ENCODE measurements at places on chromosomes 2 and 18.
A peak's percentile ranks its signal among the peaks of the same experiment; 100 is the strongest.

DNA sequence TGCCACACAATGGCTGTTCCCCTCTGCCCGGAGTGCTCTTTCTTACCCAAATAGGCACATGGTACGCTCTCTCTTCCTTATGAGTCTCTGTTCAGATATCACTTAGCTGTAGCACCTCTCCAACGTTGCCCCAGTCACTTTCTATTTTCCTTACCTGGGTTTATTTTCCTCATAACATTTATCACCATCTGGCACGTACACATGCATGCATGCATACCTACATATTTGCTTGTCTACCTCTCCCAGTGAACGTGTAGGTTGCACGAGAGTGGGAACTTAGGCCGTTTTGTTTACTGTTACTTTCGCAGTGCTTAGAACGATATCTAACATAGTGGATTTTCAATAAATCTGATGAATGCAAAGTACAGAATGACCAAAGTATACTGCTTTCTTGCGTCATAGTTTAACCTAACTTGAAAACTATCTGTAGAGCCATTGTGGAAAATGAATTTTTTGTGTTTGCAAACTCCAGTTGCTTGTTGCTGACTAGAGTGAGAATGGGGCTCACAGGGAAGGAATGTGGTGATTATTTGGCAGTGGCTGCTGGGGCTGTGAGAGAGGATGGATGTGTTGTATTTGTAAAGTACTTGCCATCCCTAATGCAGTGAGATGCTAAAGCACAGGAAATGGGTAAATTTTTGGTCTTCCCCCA lies 47.1 kb downstream of the ACSL3 start:
- peak; percentile 41 for DNase-seq

- no peak for DNase-seq
These were observed 134.4 kb upstream of the SNTG2 start for GRCh38 chr2:816278-816677.

GRCh38 chr2:12856934-12857601 lies 140.3 kb downstream of the TRIB2 start:
- peak; percentile 45 for DNase-seq

- DNase-seq, result no peak
These were observed 7.1 kb downstream of the PPP1R1C start for GRCh38 chr2:181992776-181993175.

- DNase-seq, result no peak
These were observed 151.2 kb downstream of the CAPN13 start for GRCh38 chr2:30656079-30656478.

DNA sequence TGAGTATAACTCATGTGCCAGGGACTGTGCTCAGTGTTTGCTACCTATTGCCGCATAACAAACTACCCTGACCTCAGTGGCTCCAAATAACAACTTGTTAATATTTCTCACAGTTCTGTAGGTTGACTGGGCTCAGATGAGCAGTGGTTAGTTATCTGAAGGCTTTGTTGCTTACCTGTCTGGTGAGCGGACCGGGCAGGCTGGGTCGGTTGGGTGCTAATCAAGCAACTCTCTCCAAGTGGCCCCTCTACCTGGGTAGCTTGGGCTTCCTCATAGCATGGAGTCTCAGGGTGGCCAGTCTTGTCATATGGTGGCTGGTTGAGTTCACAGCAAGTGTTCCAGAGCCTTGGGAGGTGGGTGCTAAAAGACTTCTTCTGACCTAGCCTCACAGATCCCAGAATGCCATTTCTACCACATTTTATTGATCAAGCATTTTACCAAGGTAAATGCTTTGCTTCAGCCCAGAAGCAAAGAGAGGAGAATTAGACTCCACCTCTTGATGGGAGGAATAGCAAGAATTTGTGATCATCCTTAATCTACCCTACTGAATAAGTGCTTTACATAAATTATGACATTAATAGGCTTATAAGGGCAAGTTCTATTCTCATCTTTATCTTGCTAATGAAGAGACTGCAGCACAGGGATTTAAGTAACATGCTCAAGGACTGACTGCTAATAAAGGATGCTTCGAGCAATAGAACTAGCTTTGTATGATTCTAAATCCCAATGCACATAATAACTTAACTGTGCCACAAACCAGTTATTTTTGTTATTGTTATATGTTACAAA lies 16.9 kb downstream of the RAB31 start:
- no peak for DNase-seq

DNA sequence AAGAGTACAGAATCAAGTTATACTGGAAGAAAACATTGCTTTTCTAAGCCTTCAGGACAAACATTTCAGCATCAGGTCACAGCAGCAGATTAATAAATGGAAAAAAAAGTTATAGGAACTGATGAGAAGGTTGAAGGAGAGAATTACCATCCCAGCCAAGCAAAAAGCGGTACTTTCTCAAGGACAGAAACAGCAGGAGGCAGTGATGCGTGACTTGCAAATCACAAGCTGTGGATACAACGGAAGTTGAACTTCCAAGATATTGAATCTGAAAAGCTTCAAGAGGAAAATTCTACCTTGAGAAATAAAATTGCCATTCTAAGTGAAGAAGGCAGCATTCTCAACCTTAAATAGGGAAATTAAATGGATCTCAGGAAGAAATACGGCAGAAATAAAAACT lies 18.5 kb upstream of the SERPINB12 start:
- no peak for DNase-seq

- DNase-seq, result no peak
These were observed 57.5 kb downstream of the AP1S3 start for GRCh38 chr2:223779877-223780276.

DNA sequence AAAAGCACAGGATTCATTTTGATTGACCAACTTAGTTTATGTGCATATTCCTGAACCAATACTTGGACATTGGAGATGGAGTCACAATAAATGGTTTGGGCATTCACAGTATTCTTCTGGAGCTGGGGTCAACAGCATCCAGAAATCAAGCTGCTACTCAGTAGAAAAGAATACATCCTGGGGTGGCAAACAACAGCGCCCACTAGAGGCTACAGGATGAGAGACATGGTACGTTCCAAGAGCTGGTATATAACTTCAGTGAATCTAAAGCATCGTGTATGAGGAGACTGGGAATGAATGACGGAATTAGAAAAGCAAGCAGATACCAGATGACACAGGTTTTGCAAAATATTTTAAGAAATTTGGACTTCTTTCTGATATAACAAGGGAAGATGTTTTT lies 142.9 kb upstream of the FIGN start:
- peak; percentile 1 for DNase-seq

GRCh38 chr2:45259138-45259537 lies 249.9 kb upstream of the SIX2 start:
- no peak for DNase-seq

GRCh38 chr18:61841706-61842105 lies 51.1 kb downstream of the RNF152 start:
- no peak for DNase-seq

DNA sequence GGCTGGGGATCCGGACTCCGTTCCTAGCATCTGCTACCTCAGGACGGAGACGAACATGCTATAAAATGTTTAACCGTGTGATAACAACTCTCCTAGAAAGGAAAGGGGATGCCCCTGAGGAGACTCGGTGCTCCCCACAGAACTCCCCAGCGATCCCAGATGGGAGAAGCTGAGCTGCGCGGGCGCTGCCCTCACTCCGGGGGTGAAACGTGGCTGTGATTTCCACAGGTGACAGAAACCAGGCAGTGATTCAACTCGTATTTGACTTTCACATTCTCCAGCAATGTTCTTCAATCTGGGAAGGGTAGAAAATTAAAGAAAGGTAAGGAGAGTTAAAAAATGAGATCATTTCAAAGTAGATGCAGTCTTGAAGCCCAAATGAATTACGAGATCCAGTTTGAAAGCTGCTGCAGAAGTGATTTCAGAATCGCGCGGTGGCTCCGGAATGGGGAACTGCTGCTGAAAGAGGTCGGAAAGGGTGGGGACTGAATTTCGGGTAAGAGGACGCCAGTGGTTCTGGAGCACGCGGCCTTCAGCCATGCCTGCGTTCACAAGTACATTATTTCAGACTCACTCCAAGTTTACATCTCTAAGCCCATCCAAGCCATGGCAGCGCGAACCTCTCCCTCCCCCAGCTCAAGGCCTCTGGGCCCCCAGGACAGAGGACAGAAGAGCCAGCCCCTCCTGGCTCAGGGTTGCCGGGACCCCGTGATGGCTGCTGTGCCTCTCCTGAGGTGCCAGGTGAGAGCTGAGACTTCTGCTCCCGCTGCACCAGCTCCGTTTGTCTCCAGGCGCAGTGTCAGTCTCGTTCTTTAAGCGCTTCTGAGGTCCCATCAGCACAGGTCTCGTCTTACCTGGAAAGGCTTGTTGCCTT lies 39.5 kb downstream of the ADNP2 start:
- no peak for DNase-seq

- DNase-seq, result no peak
These were observed 141.1 kb downstream of the HNMT start for GRCh38 chr2:138105358-138105757.

- no peak for DNase-seq
These were observed 246.6 kb upstream of the CDH20 start for GRCh38 chr18:61086657-61087056.

- DNase-seq, result no peak
These were observed 448.3 kb upstream of the SLC14A2 start for GRCh38 chr18:45166836-45167551.

GRCh38 chr2:219406861-219407230 lies 11.3 kb upstream of the DES start:
- DNase-seq, result peak; percentile 88

- no peak for DNase-seq
These were observed 29.4 kb upstream of the MBP start for GRCh38 chr18:77161961-77162360.

- DNase-seq, result no peak
These were observed 1024.9 kb downstream of the BCL11A start for GRCh38 chr2:59528525-59528924.

GRCh38 chr2:105804266-105804665 lies 59.6 kb downstream of the NCK2 start:
- no peak for DNase-seq

GRCh38 chr2:64227603-64228125 lies 83.4 kb upstream of the PELI1 start:
- DNase-seq, result no peak

- no peak for DNase-seq
These were observed 47.1 kb downstream of the CENPO start for GRCh38 chr2:24840164-24840869.

GRCh38 chr2:96916646-96917543 lies 47.0 kb upstream of the SEMA4C start:
- no peak for DNase-seq

DNA sequence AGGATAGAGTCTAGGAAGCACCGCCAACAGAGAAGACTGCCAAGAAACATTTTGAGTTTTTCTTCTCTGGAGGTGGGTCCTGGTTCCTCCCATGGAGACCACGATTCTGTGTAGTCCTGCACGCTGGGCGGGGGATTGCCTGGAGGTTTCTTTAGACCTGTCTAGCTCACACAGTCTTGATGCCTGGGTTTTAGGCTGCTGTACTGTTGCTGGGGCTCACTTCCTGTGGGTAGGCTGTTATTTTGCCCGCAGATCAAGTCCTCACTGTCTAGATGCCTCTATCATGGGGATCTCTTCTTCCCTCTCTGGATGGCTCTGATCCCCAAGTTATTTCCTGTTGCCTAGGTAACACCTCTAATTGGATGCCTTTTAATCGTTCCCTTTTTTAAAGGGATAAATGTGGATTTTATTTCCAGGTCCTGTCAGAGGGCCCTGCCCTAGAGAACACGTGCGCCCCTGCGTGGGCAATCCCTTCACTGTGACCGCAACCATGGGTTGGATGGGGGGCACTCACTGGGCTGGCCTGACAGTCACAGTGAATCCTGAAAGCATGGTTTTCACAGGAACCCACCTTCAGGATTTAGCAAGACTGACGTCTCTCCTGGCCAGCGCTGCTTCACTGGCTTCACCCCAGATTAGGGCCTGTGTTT lies 115.7 kb downstream of the MSH2 start:
- no peak for DNase-seq

- DNase-seq, result no peak
These were observed 228.1 kb downstream of the DSC3 start for GRCh38 chr18:30814446-30814845.

GRCh38 chr2:160984426-160985077 lies 175.7 kb upstream of the TANK start:
- DNase-seq, result no peak
